ENCODE measurements at places on chromosomes 12 and 14.

- no peak for DNase-seq
Observed at GRCh38 chr14:36948157-36948859, 224.1 kb downstream of the SLC25A21 start.

DNA sequence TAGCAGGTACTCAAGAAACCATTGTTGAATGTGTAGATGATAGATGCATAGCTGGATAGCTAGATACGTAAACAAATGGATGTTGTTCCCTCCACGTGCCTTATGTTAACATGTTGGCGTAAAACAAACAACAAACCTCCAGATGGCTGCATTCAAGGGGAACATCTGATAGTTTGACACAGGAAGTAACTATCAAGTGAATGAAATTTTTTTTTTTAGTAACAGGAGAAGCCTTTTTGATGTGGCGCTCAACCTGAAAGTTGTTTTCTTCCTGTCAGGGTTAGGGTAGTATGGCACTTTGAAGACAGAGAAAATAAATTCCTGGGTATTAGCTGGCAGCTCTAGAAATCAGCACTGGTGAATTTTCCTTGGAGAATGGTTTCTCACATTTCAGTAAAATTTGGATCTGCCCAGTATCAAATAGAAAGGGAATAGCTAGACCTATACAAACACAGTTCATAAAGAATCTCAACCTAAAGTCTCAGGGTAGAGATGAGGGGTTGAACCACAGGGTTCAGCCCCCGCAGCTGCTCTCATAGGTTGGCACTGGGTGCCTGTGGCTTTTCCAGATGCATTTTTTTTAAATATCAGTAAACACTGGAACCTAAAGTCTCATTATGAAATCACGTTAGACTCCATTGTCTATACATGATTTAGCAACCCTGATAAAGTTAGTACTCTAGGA lies 18.8 kb upstream of the RAP1B start:
- DNase-seq, result no peak

DNA sequence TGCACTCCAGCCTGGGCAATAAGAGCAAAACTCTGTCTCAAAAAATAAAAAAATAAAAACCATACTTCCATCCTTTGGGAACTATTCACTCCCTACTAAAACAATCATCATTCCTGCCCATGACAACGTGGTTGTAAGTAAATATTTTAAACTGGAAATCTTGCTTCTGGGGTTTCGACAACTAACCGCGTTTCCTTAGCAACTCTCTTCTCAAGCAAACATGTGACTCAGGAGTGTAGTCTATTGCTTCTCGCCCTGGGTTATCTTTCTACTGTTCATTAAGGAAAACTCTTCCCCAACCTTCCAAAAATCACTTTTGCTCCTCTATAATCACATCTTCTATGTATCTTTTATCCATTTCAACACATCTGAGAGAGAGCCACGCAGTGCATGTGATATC lies 21.8 kb downstream of the APPL2 start:
- DNase-seq, result no peak

DNA sequence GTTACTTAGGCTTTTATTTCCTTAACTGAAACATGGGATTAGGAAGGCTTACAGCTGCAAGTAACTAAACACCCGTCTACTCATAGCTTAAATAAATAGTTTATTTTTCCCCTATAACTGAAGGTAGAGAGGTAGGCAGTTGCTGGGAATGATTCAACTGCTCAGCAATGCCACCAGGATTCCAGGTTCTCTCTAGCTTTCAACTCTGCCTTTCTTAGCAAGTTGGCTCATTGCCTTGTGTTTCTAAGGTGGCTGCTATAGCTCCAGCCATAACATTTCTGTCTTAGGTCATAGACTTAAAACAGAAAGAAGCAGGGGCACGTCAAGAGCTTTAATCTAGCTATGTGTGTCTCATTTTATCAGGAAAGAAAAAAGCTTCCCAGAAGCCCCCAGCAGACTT lies 103.7 kb upstream of the MDM1 start:
- no peak for DNase-seq

DNA sequence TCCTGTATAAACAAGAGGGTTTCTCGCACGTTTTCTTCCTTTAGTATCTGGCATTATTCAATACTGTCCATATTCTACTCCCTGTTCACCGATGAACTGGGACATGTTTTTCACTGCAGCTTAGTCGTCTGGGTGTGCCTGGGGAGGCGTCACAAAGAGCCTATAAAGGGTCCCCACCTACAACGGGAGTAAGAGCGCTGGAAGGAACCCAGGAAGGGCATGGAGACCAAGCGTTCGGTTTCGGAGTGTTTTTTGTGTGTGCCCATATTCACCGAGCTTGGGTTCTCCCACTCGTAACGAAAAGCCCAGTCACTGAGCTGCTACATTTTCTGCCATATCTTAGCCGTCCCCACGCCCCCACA lies 592 bp upstream of the USP15 start:
- DNase-seq, result peak; percentile 37

DNA sequence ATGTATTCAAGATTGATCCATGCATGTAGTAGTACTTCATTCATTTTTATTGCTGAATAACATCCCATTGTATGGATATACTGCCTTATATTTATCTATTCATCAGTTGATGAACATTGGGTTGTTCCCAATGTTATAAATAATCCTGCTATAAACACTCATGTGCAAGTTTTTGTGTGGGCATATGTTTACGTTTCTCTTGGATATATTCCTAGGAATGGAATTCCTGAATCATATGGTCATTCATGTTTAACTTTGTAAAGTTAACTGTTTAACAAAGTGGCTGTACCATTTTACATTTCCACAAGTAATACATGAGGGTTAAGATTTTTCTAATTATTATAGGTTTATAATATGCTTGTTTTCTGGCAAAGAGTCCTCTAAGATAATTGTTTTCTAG lies 1568.2 kb upstream of the SEL1L start:
- DNase-seq, result no peak

GRCh38 chr12:15232959-15233358 lies 11.7 kb upstream of the RERG start:
- DNase-seq, result no peak

GRCh38 chr12:32125455-32126084 lies 18.9 kb downstream of the BICD1 start:
- DNase-seq, result no peak

GRCh38 chr14:69010648-69011047 lies 31.5 kb upstream of the ACTN1 start:
- no peak for DNase-seq

DNA sequence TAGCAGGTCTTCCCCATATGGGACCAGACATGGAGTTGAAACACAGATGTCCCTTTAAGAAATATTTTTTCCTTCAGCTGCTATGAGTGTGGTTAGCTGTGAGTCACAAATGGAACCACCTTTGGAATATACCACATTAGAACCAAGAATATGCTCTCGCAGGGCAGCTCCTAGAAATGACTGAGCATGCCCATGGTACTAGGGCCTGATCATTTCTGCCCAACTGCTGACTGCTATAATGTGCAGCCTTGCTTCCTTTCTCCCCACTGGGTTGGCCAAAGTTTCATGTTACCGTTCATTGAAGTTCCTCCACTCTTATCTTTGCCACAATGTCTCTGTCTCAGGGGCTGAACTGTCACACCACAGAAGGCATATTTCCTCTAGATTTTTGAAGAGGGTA lies 1074.6 kb downstream of the FLRT2 start:
- no peak for DNase-seq

GRCh38 chr12:26939192-26939832 lies 1.0 kb downstream of the FGFR1OP2 start:
- no peak for DNase-seq

DNA sequence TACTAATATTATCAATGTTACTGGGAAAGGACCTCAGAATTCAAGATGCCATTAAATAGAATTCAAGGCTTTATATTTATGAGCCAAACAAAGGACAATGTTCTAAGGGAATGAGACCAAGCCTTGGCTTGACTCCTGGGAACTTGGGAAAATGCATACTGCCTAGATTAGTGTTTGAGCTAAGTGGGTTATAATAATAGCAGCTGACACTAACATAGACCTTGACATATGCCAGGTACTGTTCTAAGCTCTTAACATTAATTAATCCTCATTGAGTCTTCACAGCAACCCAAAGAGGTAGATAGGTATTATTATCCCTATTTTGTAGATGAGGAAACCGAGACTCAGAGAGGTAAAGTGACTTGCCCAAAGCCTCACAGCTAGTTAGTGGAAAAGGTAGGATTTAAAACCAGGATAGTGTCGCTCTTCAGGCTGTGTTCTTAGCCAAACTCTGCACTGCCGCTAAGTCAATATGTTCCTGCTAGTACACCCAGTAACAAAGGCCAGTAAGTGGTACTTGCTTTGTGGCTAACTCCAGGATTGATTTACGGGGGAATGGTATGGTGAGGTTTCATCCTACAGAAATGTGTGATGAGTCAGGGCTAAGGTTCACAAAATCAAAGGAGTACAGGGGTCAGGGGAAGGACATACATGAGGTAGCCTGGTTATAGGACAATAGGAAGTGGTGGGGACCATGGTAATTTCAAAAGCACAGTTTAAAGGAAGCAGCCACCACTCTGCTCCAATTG lies 35.8 kb upstream of the PRKAB1 start:
- DNase-seq, result no peak

GRCh38 chr12:76590131-76590530 lies 30.6 kb upstream of the OSBPL8 start:
- no peak for DNase-seq

DNA sequence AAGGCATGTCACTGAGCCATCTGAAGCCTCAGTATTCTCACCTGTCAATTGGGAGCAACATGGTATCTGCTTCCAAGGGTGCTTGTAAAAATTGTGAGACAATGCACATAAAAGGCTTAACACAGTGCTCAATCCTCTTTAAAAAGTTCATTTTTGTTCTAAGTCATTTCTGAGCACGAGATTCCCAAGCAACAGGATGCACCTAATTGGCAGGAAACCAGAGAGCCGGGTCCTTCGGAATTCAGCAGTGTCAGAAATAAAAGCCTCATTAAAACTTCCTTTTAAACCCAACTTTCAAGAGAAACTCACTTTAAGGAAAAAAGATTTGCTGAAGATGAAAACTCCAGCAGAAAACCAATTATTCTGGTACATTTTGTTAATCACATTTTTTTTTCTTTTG lies 112.4 kb upstream of the NOS1 start:
- DNase-seq, result no peak

- DNase-seq, result no peak
Observed at GRCh38 chr14:53896726-53897125, 59.9 kb downstream of the BMP4 start.

- no peak for DNase-seq
Observed at GRCh38 chr14:54908190-54908589, 5.6 kb upstream of the GCH1 start.

All from NCI-H1930 (cell line).